ENCODE measurements at places on chromosomes 12 and 14.

- DNase-seq, result no peak
These were observed 63.1 kb upstream of the RIN3 start for GRCh38 chr14:92450351-92451070.

DNA sequence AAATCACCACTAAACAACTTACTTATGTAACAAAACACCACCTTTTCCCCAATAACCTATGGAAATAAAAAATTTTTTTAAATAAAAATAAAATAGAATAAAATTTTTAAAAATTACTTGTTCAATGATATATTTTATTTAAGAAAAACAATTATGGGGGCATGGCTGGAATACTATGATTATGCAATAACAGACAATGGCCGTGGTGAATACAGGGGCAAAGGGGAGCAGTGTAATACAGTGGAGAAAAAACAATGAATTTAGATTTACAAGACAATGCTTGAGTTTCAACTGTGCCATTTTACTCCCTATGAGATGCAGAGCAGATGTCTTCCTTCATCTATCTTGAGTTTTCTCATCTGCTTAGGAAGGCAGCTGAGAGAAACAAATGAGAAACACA lies 72.9 kb downstream of the BLTP3B start:
- no peak for DNase-seq

- no peak for DNase-seq
These were observed 21.0 kb downstream of the AKT1 start for GRCh38 chr14:104774453-104775072.

DNA sequence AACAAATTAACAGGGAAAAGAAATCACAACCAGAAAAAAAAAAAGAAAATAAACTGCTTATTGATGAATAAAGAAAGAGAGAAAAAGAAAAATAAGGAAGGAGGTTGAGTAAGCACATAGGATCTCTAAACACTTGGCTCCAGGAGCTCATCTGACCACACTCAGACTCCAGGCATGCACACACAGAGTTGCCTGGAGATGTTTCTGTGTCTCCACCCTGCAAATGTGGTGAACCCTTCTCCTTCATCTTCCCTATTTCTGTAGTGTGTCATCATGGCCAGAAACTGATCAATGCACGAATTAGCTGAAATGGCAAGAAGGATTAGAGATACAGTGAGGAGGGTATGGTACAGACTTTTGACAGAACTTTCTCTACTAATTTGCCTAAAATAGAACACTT lies 20.2 kb downstream of the OR4N2 start:
- DNase-seq, result no peak

GRCh38 chr14:45247427-45247826 lies 5.6 kb downstream of the MIS18BP1 start:
- DNase-seq, result no peak

GRCh38 chr14:93132472-93133065 lies 16.8 kb upstream of the ITPK1 start:
- peak; percentile 33 for DNase-seq

DNA sequence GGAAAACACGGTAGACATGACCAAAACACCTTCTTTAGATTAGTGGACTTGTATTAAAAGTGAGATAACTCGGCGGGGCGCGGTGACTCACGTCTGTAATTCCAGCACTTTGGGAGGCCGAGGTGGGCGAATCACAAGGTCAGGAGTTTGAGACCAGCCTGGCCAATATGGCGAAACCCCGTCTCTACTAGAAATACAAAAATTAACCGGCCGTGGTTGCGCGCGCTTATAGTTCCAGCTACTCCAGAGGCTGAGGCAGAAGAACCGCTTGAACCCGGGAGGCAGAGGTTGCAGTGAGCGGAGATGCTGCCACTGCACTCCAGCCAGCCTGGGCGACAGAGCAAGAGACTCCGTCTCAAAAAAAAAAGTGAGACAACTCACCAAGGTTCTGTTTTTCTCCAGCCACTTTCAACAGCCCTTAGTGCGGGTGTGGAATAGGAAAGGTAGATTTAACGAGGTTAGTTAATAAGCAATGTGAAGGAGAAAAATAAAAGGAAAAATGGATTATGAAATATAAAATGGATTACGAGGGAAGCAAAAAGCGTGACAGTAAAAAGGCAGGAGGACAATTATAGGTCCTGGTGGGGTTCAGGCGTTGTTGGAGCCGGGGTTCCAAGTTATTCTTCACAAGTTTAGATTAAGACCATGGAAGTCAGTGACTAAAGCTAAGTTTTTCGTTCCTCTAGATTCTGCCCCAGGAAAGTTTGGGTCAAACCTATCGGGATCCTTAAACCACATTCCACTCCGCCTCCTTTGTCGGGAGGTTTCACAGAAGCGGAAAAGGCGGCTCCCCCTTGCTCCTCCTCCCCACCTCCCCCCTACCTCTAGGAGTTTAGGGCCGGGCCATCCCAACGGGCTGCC lies 534 bp downstream of the PPP2R3C start:
- peak; percentile 21 for DNase-seq

DNA sequence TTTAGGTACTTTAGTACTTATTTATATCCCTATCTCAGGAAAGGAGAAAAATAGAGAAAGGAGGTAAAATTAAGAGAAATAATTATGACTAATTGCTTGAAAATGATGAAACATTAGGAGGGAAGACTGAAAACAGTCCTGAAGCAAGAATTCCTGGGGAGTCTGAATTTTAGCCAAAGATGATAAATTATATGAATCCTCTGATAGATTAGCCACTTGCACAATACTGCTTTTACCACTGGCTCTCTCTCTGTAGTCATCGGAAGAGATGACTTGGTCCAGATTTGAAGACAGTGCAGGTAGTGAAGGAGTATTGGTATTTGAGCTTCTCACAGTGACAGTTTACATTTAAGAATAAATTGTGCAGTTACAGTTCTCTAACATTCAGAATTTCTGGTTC lies 83.8 kb upstream of the CLEC14A start:
- no peak for DNase-seq

- DNase-seq, result no peak
These were observed 11.5 kb upstream of the IFI27 start for GRCh38 chr14:94099006-94099405.

Measured in muscle of leg (tissue), 16 donors.